T-cell (primary cell): ENCODE measurements at places on chromosomes 4 and X. TPM values are rescaled to one million over a fixed set of nuclear protein-coding genes. Genes with fewer than 3 reads are reported as not detected.

GRCh38 chrX:15873566-15873965 is 19.0 kb upstream of the AP1S2 start:
- no peaks in the 10 kb centered on the region for H3K36me3 ChIP-seq
- H3K4me1 ChIP-seq: no peaks in the 10 kb centered on the region
- H3K27me3 ChIP-seq: no peaks in the 10 kb centered on the region
- H3K4me3 ChIP-seq: no peak overlapping the region
- H3K27ac ChIP-seq: no peak overlapping the region
- DNase-seq: no peak

- no peak overlapping the region for H3K4me3 ChIP-seq
- no peaks in the 10 kb centered on the region for H3K36me3 ChIP-seq
- H3K4me1 ChIP-seq: peaks cover 6% of the 10 kb centered on the region
- no peaks in the 10 kb centered on the region for H3K27me3 ChIP-seq
- H3K27ac ChIP-seq: no peak overlapping the region
Observed at GRCh38 chrX:9207142-9207541, 173.2 kb upstream of the FAM9B start.

GRCh38 chrX:45850197-45850774 is 649.6 kb upstream of the DIPK2B start:
- H3K4me1 ChIP-seq: peaks cover 3% of the 10 kb centered on the region
- H3K36me3 ChIP-seq: no peaks in the 10 kb centered on the region
- peak overlapping the region; percentile 65 for H3K4me3 ChIP-seq

CYLC1 gene
- total RNA-seq: not detected
